ENCODE measurements at places on chromosomes 1 and 21.
A peak's percentile ranks its signal among the peaks of the same experiment; 100 is the strongest.

DNA sequence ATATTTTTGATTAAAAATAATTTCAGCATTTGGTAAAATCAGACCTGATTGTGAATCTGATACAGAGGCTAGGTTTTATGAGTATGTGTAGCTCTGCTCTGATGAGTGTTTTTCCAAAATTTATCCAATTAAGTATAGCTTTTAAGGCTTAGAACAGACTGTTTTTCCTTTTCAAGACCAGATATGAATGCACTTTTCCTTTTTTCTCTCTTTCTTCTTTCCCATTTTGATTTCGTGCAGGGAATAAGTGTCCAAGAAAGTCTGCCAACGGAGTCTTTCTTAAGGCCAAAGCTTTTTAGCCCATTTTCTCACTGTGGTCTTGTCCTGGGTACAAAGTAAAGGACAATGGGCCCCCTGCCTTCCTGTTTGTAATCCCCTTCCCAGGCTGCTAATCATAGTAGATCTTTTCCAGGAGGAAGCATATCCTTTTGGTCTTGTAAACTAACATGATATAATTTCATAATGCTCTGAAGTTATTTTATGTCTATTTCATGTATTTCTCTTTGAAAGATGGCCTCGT, 2.9 kb downstream of the KIF1B start:
- DNase-seq, result no peak
- peak overlapping the region; percentile 67 for H3K4me3 ChIP-seq
- H3K27ac ChIP-seq, result peak overlapping the region; percentile 13
- peaks cover 4% of the 10 kb centered on the region for H3K27me3 ChIP-seq
- H3K4me1 ChIP-seq, result peaks cover 54% of the 10 kb centered on the region

DNA sequence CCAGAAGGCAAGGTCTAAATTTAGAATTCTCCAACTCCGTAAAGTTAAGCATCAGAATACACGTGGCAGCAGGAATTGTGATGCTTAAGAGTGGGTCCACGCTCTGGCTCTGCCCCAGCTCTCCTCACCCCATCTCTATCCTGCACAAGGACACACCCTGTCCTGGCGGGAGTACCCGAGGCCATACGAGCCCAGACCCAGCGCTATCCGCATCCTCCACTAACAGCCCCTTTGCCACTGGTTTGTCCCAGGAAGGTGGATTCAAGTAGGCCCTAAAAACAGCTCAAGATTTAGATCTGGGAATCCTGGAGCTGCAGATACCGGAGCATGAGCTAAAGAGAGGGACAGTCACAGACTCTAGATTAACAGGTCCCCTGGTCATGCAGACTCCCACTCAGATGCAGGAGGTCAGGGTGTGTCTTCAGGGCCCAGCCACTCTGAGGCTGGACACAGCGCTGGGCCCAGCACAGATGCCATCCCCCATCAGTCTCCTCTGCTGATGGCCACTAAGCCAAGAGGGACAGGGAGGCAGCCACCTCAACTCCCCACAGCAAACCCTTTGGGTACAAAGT, 393.3 kb downstream of the NPHP4 start:
- DNase-seq, result no peak
- H3K36me3 ChIP-seq, result no peaks in the 10 kb centered on the region
- H3K4me1 ChIP-seq, result peaks cover 70% of the 10 kb centered on the region
- H3K4me3 ChIP-seq, result no peak overlapping the region
- H3K27ac ChIP-seq, result no peak overlapping the region

DNA sequence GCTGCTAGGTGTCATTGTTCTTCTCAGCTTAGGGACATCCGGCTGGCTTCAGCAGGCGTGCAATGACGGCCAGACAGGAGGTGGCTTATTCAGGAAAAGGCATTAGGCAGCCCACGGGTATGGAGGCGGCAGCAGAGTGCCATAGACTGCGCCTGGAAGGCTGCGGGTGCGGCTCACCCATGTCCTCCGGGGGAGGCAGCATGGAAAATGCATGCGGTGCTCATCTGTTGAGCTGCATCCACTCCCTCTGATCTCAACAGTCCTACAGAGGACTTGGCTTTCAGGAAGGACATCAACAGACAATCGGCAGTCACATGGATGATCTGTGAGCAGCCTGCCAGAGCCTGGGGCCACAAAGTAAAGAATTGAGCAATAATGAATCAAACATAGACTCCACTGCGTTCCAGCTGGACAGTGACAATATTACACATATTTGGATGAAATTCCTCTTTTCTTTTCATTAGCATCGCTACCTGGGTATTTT, 42.9 kb downstream of the UMODL1 start:
- no peak overlapping the region for H3K27ac ChIP-seq
- H3K4me1 ChIP-seq, result peaks cover 14% of the 10 kb centered on the region
- no peak overlapping the region for H3K4me3 ChIP-seq
- H3K27me3 ChIP-seq, result peaks cover 44% of the 10 kb centered on the region

GRCh38 chr1:50109647-50110075, 941 bp downstream of the ELAVL4 start:
- H3K27ac ChIP-seq, result no peak overlapping the region
- H3K27me3 ChIP-seq, result peaks cover 8% of the 10 kb centered on the region
- no peaks in the 10 kb centered on the region for H3K36me3 ChIP-seq

All from nephron progenitor cell (in vitro differentiated cells).